ENCODE measurements at places on chromosomes 12 and 14.

- DNase-seq = no peak
Measured at GRCh38 chr12:28899951-28900350, 249.1 kb upstream of the FAR2 start.

GRCh38 chr14:95157048-95157326 lies 342 bp downstream of the DICER1 start:
- DNase-seq = no peak

DNA sequence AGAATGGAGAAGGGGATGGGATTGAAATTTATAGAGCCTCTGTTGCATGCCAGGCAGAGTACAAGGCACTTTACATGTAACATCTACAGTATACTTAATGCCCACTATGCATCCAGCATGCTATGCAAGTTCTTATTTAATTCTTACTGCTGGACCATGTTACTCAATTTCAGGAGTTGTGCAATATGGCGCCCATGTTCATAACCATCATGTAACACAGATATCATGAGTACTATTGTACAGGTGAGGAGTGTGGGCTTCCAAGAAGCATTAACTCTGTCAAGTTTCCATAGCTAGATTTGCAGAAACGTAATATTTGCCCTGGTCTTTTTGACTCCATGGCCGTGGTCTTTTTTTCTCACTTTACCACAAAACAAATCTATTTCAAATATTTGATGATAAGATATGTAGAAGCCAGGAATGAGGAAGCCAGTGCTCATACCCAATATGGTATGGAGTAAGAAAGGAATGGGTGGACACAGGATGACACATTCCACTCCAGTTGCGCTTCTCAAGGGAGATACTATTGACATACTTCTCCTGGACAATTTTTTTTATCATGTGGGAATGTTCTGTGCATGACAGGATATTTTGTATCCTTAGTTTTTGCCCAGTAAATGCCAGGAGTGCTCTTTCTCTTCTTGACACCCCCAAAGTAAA lies 191.8 kb downstream of the C12orf75 start:
- no peak for DNase-seq

DNA sequence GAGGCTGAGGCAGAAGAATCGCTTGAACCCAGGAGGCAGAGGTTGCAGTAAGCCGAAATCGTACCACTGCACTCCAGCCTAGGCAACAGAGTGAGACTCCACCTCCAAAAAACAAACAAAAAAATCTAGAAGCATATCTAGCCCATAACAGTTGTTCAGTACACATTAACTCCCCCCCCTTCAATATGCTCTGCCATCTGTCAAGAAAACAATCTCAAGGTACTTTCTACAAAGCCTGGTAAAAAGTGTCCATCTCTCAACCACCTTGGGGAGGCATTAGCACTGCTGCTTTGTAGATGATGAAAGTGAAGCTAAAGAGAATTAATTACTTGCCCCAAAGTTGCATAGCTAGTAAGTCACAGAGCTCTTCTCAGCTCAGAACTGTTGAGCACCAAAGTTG lies 24.9 kb downstream of the LGALS3 start:
- no peak for DNase-seq

DNA sequence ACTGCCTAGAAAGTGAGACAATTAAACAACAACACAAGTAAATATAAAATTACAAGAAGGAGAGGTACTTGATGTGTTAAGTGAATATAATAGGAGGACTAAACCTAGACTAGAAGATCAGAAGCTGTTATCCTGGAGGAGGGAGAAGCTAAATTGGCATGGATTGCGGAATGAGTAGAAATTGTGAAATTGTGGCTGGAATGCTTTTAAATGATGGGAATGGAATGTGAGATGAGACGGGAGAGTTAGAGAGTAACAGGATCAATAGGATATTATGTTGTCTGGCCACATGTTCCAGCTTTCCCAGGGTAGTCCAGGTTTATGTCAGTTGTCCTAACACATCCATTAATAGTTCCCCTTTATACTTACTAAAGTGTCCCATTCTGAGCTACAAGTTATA lies 44.0 kb upstream of the CPNE8 start:
- DNase-seq = no peak

DNA sequence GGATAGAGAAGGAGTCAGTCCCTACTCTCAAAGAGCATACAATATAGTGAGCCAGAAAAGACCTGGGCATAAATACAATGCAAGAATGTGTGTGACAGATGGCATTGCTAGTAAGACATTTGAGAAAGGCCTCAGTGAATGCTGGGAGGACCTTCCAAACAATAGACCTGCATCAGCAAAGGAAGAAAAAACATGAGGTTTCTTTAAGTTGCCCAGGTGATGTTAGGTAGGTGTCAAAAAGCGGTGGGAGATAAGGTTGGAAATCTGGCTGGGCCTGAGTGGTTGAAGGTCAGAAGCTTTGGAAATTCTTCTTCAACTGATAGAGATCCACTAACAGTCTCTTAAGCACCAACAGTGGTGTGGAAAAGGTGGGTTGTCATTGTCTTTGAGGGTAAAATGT lies 50.5 kb upstream of the FRS2 start:
- DNase-seq = no peak

- no peak for DNase-seq
Measured at GRCh38 chr12:116455540-116456329, 103.4 kb upstream of the MAP1LC3B2 start.

Measured in stimulated activated CD4-positive, alpha-beta T cell treated with anti-CD3 and anti-CD28 coated beads, Interleukin-1b, Interleukin-23, amount 100 ng/mL, for 1 hour (primary cell).